Breast epithelium (tissue), 4 donors: ENCODE measurements at places on chromosomes 1 and 21. TPM values are rescaled to one million over a fixed set of nuclear protein-coding genes. Genes with fewer than 3 reads are reported as not detected.

DAB1 gene
- 0.66 TPM for total RNA-seq

CREG1 gene
- 156 TPM for total RNA-seq

FCRL1 gene
- 0.32 TPM for total RNA-seq

GRCh38 chr1:29760067-29760564 is 523.8 kb downstream of the PTPRU start:
- DNase-seq = no peak

DNA sequence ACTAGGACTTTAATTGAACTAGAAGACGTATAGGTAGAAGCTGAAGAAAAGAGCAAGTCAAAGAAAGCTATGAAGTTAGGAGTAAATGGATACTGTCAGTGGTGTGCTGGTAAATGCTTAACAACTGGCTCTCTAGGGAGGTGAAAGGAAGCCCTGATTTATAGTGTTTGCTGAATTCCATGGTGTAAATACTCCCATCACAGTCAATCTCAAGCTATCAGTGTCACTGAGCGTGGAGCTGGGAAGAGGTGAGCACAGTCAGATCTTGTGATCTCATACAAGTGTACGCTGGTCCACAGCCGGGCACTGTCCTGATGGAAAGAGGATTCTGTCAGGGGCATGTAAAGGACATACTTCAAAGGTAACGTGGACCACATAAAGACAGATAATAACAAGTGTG is 28.3 kb downstream of the ELAPOR1 start:
- DNase-seq = no peak

- no peak for DNase-seq
Observed at GRCh38 chr1:221766210-221766609, 24.3 kb upstream of the DUSP10 start.

DNA sequence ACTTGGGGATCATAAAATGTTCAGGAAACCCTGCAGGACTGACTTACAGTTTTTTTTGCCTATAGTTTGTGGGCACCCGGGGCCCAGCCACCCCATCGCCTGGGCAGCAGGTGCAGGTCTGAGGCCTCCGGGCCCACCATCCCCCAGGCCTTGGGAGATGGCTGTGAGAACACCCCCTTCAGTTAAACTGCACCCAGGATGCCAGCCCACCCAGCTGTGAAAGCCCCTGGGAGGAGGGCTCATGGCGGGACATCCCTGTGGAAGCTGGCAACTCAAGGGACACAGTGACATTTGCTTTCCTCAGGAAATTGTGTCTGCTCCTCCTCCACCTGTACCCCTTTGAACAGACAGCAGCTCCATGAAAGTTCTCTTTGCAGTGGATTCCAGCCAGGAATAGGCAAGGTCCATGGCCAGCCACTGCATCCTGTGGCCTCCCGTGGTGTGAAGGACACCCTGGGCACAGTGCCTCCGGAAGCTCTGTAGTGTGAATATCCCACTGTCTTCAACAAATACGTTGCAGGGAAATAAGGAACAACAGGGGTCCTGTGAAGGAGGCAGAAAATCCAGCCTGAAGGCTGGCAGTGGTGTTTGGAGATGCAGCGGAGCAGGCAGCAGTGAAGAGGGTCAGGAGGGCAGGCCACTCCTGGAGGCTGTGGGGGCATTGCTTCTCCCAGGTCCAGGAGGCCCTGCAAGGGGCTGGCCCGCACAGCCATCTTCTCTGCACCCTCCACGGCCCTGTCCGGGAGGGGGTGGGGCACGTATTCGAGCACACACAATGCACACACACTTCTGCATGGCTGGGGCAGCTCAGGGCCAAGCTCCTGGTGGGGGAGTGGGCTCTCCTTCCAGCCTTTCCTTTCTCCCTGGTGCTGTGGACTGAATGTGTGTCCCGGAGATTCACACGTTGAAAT is 2.1 kb upstream of the OBSCN start:
- DNase-seq = no peak

GRCh38 chr1:5911871-5912271 is 80.4 kb downstream of the NPHP4 start:
- DNase-seq = no peak
